Stimulated activated CD8-positive, alpha-beta memory T cell treated with anti-CD3 and anti-CD28 coated beads, Interleukin-7, amount 100 ng/mL, for 1 hour (primary cell): ENCODE measurements at places on chromosomes 11 and 22.
A peak's percentile ranks its signal among the peaks of the same experiment; 100 is the strongest.

GRCh38 chr22:21009638-21010425, 5.1 kb upstream of the P2RX6 start:
- no peak for DNase-seq

DNA sequence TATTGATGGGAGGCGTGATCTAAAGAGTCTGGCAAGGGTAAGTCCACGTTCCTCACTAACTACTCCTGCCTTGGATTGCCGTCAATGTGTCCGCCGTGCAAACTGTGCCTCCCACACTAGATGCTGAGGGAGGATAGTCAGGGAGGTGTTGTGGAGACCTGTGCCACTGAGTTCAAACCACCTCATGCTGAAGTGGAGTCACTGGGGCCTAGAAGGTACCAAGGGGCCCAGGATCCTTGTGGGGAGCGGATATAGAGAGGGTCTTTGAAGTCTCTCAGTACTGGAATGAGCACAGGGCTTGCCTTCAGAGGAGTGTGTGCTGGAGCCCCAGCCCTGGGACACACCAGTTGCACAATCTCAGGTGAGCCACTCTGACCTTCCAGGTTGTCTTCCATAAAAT, 27.1 kb upstream of the TMPRSS4 start:
- DNase-seq: no peak

DNA sequence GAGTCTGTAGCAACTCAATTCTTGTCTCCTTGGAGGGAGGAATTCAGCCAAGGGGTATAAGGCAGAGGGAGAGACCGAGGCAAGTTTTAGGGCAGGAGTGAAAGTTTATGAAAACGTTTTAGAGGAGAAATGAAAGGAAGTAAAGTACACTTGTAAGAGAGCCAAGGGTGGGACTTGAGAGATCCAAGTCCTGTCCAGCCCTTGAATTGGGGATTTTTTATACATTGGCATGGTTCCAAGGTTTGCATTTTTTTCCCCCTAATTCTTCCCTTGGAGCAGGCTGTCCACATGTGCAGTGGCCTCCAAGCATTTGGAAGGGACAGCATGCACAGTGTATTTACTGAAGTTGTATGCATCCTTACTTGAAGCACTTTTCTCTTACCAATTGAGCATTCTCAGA, 192.1 kb downstream of the LUZP2 start:
- no peak for DNase-seq

GRCh38 chr11:1300121-1300520, 9.3 kb downstream of the TOLLIP start:
- DNase-seq: no peak

GRCh38 chr22:46893281-46894020, 131.0 kb downstream of the TBC1D22A start:
- DNase-seq: no peak

GRCh38 chr11:33884601-33885000, 7.3 kb downstream of the LMO2 start:
- no peak for DNase-seq

GRCh38 chr11:121929581-121929980, 186.4 kb downstream of the BLID start:
- DNase-seq: no peak

DNA sequence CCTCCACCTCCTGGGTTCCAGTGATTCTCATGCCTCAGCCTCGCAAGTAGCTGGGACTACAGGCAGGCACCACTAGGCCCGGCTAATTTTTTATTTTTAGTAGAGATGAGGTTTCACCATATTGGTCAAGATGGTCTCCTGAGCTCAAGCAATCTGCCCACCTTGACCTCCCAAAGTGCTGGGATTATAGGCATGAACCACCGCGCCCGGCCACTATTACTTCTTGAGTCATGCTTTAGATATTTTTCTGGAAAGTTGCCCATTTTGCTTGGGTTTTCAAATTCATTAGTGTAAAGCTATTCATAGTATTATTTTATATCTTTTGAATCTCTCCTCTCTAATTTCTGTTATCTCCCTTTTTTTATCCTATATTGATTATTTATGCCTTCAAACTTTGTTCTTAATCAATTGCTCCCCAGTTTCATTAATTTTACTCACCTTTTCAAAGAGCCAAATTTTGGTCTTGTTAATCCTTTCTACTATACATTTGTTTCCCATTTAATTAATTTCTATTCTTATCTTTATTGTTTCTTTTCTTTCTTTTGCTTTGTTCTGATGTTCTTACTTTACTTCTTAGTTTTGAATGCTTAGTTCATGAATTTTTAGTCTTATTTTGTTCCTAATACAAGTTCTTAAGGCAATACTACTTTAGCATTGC, 10.3 kb upstream of the RAC2 start:
- no peak for DNase-seq

DNA sequence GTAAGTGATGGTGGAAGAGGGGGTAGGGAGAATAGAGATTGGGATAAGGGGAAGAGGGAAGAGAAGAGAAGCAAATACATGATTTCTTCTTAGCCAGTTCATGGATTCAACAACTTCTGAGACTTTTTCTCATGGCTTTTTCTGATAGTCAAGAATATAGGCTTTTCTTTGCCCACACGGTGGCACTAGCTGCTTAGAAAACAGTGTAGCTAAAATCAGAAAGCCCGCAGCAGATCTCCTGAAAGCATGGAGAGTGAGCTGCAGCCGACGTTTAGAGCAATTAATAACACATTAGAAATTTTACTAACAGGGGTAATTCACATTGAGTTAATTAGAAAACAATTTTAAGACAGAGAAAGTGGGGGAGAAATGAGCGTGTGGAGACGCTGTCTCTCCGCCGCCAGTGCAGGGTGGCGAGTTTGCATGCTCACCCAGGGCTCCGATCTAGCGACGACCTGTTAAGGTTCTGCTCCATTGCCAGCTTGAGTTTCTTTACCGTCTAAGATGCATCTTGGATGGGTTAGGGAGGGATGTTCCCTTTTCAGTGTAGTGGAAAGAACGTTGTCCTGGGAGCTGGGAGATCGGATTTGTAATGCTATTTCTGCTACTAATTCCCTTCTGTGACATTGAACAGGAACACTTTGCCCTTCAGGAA, 3.3 kb upstream of the RAG1 start:
- DNase-seq: no peak

GRCh38 chr22:48736593-48737460, 1090.8 kb downstream of the BRD1 start:
- no peak for DNase-seq

- DNase-seq: no peak
Observed at GRCh38 chr11:11306855-11307254, 46.2 kb downstream of the CSNK2A3 start.

DNA sequence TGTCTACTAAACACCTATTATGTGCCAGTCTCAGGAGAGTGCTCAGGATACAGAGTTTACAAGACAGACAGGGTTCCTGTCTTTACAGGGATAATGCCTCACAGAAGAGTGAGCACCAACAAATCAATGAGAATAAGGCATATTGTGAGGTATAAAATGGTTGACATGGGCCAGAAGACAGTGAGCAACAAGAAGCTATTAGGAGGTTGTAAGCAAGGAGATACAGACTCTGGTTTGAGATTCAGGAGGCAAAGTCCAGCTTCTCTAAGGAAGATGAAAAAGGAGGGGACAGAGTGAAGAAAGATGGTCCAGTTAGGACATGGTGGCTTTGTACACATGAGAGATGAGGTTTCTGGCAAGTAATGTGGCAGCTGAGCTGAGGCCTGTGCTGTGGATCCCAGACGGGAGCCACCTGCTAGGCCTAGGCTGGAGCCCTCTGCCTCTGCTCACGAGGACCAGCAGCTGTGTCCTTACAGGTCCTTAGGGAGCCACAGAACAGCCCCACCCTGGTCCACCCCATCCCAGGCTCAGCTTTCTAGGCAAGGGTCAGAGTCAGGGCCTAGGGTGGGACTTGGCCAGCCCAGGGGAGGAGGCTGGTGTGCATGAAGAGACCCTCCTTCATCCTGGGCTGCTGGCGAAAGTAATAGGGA, 110.5 kb downstream of the ZNF280B start:
- DNase-seq: no peak

DNA sequence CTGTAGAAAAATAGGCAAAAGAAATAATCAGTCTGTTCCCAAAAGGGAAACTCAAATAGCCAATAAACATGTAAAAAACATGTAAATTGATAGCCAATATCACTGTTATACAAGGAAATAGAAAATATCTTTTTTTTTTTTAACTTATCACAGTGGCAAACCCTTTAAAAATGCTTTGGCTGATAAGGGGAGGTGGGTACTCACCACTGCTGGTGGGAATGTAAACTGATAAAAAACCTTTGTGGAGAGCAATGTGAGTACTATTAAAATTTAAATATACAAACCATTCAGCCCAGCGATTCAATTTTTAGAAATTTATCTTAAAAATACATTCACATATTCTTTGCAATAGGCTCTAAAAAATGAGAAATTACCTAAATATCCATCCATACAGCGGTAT, 3.6 kb downstream of the RPUSD4 start:
- no peak for DNase-seq

DNA sequence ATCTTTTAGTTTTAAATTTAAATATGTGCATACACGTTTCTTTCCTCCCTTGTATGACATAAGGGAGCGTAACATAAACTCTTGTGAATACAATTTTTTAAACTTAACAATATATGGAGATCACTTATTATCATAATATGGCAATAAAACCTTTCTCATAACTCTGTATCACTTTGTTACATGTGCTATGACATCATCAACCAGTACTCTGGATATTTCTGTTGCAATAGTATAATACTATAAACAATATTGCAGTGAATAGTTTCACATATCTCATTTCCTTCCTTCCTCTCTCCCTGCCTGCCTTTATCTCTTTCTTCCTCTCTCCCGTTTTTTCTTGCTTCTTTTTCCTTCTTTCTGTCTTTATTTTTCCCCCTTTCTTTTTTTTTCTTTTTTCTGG, 1278.0 kb upstream of the CNTN5 start:
- DNase-seq: no peak

DNA sequence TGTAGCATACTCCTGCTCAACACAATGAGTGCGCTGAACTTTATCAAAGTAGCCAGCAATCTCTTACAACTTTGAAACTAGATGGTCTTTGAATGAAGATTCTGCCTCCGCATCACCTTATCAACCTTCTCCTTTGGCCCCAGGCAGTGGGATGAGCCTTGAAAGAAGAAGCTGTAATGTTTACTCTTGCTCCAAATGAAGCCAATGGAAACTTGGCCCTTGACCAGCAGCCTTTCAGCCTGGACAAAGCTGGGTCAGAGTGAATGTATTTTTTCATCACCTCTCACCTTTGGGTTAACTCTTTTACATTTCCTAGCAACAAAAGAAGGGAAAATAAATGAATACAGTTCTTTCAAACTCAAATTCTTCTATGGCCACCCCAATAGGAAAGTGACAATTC, 359.1 kb downstream of the KCNA4 start:
- DNase-seq: no peak

- no peak for DNase-seq
Observed at GRCh38 chr22:36182857-36183256, 18.8 kb downstream of the APOL4 start.

GRCh38 chr11:32701616-32702015, 92.8 kb downstream of the CCDC73 start:
- DNase-seq: no peak

DNA sequence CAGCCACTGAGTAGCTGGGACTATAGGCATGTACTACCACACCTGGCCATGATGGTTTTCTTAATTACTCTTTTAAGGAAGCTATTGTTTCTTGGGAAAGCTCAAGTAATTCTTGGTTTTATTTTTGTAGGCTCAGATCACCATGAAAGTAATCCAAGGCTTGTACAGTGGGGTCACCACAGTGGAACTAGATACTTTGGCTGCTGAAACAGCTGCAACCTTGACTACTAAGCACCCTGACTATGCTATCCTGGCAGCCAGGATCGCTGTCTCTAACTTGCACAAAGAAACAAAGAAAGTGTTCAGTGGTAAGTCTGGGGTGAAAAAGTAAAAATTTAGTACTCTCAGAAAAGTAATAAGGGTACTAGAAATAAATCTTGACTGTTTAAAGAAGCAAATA, 11.3 kb downstream of the RRM1 start:
- DNase-seq: no peak

DNA sequence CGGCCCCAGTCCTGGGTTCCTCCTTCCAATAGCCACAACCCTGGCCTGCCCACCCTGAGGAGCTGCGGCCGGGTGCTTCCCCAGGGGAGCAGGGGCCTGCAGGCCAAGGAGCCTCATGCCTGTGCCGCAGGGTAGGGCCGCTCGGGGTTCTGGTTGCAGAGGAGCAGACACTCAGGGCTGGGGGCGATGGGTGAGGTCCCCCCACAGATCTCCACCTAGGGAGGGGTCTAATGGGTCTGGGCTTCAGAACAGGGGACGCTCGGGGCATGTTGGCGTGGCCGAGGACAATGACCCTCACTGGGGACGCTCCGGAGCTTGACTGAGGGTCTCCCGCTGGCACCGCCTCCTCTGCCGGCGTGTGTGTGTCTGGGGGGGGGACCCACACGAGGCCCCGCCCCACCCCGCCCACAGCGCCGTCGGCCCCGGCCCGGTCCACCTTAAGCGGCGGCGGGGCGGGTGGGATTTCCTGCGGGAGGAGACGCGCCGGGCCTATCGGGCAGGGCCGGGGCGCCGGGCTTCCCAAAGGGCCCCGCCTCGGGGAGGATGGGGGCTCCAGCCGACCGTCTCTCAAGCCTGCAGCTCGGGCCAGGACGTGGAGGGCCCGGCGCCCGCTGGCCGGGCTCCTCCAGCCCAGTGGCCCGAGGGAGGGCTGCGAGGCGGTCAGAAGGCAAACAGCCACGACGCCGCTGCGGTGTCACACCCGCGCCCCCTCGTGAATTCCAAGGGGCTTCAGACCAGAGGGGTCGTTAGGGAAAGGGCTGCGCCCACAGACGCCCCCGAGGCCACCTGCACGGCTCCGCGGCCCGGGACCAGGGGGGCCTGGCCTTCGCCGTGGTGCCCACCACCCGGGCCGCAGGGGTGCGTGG, 640 bp upstream of the ZDHHC8 start:
- DNase-seq: peak; percentile 63

DNA sequence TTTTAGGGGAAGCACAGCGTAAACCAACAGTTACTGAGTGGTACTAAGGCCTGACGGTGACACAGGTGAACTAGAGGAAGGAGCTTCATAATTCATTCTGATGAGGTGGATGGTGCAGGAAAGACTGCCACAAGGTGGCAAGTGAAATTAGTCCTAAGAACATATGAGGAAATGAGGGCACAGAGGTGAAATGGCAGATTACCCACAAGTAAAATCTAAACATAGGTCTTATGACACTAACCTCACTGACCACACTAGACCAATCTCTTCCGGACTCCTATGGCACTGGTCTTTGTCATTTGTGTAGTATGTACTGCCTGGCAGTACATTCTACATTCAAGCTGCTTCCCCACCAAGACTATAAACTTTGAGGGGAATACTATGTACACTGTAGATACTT, 20.2 kb downstream of the GAB2 start:
- no peak for DNase-seq
